Fibroblast of mammary gland (primary cell): ENCODE measurements at places on chromosomes 13 and 19.
A peak's percentile ranks its signal among the peaks of the same experiment; 100 is the strongest.

GRCh38 chr13:72122661-72123255, 255.8 kb upstream of the DACH1 start:
- DNase-seq = no peak

DNA sequence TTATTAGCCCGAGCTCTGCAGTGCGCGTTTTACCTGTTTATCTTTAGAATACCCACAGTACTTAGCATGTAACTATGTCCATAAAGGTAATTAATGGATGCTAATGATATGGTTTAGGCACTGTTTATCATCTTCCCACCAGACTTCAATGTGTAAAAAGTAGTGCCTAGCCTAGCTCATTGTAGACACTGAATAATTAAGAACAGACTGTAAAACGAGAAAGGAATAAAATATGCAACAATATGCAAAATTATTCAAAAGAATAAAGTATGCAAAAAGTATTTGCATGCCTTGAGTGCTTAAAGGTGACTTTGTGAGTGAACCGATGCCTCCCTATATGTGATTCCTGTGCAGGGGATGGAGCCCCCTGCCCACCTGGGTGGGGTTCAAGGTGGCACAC, 35.7 kb upstream of the RNF113B start:
- no peak for DNase-seq

- peak; percentile 40 for DNase-seq
Measured at GRCh38 chr19:10565028-10565566, 713 bp downstream of the KRI1 start.

GRCh38 chr13:75675421-75675820, 39.3 kb downstream of the LMO7 start:
- no peak for DNase-seq

DNA sequence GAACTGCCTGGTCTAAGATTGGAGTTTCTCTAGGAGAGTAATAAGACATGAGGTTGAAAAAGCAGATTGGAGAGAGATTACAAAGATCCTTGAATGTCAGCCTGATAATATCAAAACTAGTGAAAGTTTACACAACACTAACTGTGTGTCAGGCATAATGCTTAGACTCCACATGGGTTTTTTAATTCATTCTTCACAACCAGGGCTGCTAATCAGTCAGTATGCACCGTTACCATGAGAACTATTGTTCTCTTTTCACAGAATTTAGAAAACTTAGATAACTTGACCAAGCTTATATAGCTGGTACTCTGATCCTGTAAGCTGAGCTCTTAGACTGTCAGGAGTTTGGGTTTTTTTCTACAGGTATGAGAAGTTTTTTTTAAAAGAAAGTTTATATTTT, 46.6 kb upstream of the TSC22D1 start:
- DNase-seq = no peak

GRCh38 chr13:60226507-60226906, 62.8 kb upstream of the DIAPH3 start:
- DNase-seq = peak; percentile 35

- no peak for DNase-seq
Measured at GRCh38 chr13:81382246-81382645, 1041.3 kb upstream of the SPRY2 start.

DNA sequence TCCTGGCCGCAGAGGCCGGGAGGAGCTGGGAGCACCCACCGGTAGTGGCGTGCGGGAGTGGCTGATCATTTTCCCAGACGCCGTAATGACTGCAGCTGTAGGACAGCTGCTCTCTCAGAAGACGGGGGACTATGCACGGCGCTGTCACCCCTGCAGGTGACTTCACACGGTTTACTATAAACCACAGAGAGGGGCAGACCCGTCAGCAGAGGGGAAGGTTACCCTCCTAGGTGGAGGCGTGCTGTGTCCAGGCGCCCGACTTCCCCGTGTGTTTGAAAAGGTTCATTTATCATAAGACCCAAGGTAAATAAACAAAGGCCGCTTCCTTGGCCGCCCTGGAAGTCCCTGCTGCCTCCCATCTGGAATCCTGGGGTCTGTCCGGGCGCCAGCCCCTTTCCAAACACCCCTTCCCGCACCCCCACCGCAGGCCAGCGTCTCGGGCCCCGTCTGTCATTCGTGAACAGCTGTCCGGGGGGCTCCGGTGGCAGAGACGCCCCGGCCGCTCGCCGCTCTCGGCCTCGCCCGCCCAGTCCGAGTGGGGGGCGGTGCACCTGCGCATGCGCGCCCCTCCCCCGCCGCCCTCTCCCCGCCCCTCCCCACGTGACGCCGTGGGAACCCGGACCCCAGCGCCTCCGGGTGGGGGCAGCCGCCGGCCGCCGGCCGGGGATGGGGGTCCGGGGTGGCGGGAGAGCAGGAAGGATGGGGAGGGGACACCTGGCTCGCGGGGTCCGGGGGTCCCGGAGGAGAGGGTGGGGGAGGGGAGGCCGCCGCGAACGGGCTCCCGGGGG, 915 bp downstream of the SHC2 start:
- DNase-seq = no peak

- DNase-seq = no peak
Measured at GRCh38 chr13:29758531-29759114, 91.8 kb downstream of the UBL3 start.

- DNase-seq = peak; percentile 76
Measured at GRCh38 chr13:41597348-41598041, 140.1 kb downstream of the RGCC start.

- no peak for DNase-seq
Measured at GRCh38 chr13:39675904-39676303, 20.4 kb downstream of the COG6 start.

DNA sequence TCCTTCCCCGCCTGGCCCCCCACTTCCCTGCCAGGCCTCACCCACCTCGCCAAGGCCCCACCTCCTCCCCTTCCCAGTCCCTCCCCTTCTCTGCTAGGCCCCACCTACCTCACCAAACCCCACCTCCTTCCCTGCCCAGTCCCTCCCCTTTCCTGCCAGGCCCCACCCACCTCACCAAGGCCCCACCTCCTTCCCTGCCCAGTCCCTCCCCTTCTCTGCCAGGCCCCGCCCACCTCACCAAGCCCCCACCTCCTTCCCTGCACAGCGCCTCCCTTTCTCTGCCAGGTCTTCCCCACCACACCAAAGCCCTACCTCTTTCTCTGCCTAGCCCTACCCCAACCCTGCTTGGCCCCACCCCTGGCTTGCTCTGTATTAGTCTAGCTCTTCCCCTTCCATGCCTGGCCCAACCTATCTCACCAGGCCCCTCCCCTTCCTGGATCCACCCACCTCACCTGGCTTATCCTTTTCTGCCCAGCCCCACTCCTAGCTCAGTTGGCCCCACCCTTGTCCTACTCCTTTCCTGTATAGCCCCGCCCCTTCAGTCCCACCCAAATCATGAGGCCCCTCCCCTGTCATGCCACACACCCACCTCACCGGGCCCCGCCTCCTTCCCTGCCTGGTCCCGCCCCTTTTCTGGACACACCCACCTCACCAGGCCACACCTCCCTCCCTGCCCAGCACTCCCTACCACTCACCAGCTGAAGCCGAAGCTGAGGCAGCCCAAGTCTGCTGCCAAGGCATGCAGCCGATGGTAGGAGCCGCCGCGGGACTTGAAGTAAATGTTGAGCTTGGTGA, 16.2 kb downstream of the CERS1 start:
- DNase-seq = peak; percentile 21

DNA sequence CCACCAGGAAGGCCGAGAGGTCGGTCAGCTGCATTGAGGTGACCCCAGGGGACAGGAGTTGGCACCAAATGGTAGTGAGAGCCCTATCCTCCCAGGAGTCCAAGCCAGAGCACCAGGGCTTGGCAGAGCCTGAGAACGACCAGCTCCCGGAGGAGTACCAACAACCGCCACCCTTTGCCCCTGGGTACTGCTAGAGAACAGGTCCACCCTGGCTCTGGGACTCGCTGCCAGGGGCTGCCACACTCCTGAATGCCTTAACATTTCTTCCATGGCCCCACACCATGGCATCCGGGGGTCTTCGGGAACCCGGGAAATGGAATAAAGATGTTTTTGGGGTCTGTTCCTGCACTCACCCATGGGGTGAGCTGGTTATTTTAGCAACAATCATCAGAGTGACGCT, 14.1 kb downstream of the HSH2D start:
- no peak for DNase-seq

- DNase-seq = peak; percentile 22
Measured at GRCh38 chr13:27960362-27961226, 8.5 kb downstream of the CDX2 start.

GRCh38 chr13:36736119-36736726, 62.4 kb downstream of the SERTM1 start:
- DNase-seq = peak; percentile 67

GRCh38 chr13:113959198-113959597, 14.7 kb downstream of the C13orf46 start:
- peak; percentile 23 for DNase-seq
